Smooth muscle cell of the pulmonary artery (primary cell): ENCODE measurements at places on chromosomes 2 and 18. TPM values are rescaled to one million over a fixed set of nuclear protein-coding genes. Genes with fewer than 3 reads are reported as not detected.

The CHST10 gene
- 6.0 and 9.0 TPM in 2 replicates for total RNA-seq

The FZD7 gene
- total RNA-seq, result 24.4 and 24.8 TPM in 2 replicates

The KLF7 gene
- total RNA-seq, result 20.3 and 59.7 TPM in 2 replicates

The GPR75 gene
- total RNA-seq, result 1.5 and 2.4 TPM in 2 replicates

The TIMM21 gene
- 27.2 and 27.6 TPM in 2 replicates for total RNA-seq
